ENCODE measurements at places on chromosomes 1 and 21. TPM values are rescaled to one million over a fixed set of nuclear protein-coding genes. Genes with fewer than 3 reads are reported as not detected.

FAM78B gene
- total RNA-seq = 0.22 TPM

MECR gene
- 41.1 TPM for total RNA-seq

CELF3 gene
- not detected for total RNA-seq

PGLYRP3 gene
- total RNA-seq = not detected

SH2D5 gene
- total RNA-seq = 0.24 TPM

GJC2 gene
- 1.1 TPM for total RNA-seq

NR0B2 gene
- not detected for total RNA-seq

ATXN7L2 gene
- 15.3 TPM for total RNA-seq

BEND5 gene
- total RNA-seq = 1.1 TPM
